ENCODE measurements at places on chromosomes 2 and 18. TPM values are rescaled to one million over a fixed set of nuclear protein-coding genes. Genes with fewer than 3 reads are reported as not detected.

ZAP70 gene
- polyA plus RNA-seq = 2.7 TPM

LPIN2 gene
- polyA plus RNA-seq = 43.4 TPM

OR6B2 gene
- polyA plus RNA-seq = not detected

RAD51AP2 gene
- 0.12 TPM for polyA plus RNA-seq

SOWAHC gene
- 15.8 TPM for polyA plus RNA-seq

PROKR1 gene
- polyA plus RNA-seq = 0.43 TPM

DNA sequence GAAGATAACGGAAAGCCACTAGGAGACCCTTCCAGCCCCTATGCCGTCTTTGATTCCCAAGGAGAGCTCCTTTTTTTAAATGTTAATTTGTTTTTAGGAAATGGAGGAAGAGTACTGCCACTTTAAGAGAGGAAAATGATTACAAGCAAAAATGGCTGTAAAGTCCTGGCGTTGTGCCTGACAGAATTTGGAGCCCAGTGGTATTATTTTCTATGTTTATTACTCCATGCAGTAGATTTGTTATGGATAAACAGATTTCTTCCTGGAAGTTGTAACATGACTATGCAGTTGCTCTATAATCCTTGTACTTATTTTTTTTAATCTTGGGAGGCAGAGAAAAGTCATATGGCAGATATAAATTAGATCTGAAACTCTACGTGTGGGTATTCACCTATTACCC is 141.3 kb downstream of the GBX2 start:
- DNase-seq = peak; percentile 38

- DNase-seq = no peak
Measured at GRCh38 chr2:238580486-238580885, 153.8 kb downstream of the ASB1 start.

- no peak for DNase-seq
Measured at GRCh38 chr18:76482971-76483691, 11.9 kb downstream of the ZNF516 start.

SGPP2 gene
- polyA plus RNA-seq = 17.9 TPM

DNA sequence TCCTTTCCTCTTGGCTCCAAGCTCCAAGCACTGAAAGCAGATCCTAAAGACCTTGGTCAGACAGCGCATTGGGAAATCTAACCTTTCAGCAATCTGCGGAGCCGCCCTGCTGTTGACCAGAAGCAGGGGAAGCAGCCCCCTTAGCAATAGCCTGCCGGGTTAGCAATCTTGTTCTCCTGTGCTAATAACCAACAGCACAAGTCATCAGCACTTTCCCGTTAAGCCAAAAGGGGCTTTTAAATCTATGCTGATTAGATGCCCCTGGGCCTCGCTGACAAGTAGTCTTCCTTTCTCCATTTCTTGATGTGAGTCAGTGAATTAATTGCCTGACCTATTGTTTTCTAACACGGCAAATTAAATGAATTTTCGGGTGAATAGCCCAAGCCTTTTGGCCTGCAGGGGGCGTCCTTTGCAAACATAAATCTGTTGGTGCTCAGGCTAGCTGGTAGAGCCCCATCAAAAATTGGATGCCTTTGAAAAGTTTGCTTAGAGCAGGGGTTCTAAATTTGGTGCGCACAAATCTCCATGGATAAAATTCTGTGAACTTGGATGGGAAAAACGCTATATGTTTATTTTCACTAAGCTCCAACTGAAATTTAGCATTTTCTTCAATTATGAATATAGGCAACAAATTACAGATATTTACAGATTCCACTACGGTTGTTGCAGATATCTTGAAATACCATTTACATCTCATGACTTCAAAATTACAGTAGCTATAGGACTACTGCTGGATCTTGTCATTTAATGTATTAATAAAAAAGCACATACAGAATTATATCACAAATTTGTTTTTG is 24.6 kb downstream of the MAIP1 start:
- peak; percentile 76 for DNase-seq

- no peak for DNase-seq
Measured at GRCh38 chr2:200929334-200930249, 33.9 kb downstream of the ORC2 start.

- no peak for DNase-seq
Measured at GRCh38 chr2:129922571-129923264, 56.7 kb upstream of the RAB6C start.

DNA sequence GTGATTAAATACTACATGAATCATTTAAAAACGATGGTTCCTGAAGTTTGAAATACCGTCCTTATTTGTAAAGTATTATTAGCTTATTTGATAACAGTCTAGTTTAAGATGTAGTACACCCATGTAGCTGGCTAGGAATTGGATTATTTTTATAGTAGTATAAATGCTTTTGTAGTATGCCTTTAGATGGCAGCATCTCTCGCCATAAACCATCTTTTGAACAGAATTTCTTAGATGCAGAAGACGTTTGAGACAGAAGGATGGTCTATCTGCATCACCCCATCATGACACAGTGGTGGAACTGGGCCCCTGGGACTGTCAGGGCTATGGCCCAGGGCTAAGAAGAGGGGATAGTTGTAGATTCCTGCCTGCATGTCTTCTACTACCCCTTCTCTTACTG is 152.7 kb downstream of the WDSUB1 start:
- no peak for DNase-seq

CFAP65 gene
- polyA plus RNA-seq = 0.07 TPM

DNA sequence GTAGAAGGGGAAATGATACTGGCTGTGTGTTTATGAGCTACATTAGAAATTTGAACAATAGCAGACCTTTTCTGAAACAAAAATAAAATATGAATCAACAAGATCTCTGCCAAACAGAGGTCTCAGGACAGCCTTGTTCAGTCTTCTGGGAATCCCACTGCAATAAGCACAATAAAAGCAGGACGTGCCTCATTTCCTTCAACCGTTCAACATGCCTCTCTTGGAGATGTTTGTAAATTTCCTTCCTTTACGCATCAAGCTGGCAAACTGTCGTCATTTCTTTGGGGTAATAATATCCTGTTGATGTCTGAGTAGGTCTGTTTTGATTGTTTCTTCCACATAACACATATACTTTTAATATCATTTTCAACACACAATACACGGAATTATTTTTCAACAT is 77.2 kb downstream of the TCF4 start:
- DNase-seq = peak; percentile 43

- DNase-seq = no peak
Measured at GRCh38 chr2:132038179-132038882, 123.4 kb downstream of the ANKRD30BL start.

GCG gene
- not detected for polyA plus RNA-seq

DNA sequence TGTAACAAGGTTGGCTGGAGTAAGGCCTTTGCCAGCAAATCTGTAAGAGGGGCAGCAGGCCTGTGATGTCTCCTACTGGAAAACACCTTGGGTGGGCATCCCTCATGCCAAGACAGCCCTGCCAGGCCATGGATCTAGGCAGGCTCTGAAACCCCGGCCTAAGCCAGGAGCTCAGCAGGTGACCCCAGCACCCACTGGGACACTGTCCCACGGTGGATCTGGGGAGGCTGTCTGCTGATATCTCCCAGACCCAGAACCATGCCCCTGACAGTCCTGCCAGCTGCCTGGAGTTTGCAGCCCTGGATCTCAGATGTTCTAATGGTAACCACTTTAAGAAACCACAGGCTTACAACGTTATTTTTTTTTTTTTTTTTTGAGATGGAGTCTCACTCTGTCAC is 117.7 kb downstream of the ZNF516 start:
- no peak for DNase-seq

- no peak for DNase-seq
Measured at GRCh38 chr2:123540291-123540690, 484.8 kb upstream of the CNTNAP5 start.

GRCh38 chr2:56801770-56802169 is 618.0 kb downstream of the CCDC85A start:
- no peak for DNase-seq

DNA sequence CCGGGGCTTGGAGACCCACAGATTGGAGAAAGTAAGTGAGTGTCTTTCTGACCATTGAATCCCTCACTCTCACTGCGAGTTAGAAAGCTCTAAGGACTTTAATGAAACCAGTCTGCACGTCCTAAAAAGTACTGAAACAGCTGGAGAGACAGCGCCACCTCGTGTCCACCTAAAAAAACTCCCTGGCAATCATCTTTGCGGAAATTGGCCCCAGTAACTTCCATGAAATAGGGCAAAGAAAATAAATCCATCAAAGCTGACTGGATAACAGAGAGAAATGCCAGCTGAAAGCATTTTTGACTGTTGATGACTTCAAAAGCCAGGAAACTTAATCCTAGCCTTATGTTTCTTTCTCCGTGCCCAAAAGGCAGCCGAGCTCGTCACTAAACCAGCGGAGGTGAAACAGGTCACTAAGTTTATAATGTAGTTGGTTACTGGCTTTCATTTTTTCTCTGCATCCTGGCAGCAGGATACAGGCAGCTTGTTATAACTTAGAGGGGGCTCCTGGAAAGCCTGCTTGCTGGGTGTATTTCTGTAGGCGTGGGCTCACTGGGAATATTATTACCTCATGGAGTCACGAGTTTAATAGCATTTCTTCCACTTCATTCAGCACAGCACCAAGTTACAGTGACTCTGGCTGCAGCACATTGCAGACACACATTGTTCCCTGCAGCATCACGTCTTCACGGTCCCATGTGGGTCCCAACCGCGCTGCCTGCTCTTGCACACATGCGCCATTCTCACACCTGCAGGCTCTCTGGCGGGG is 266.5 kb downstream of the HRH4 start:
- DNase-seq = peak; percentile 83

GRCh38 chr2:222813177-222813843 is 47.5 kb upstream of the ACSL3 start:
- DNase-seq = no peak

RGPD4 gene
- not detected for polyA plus RNA-seq

- DNase-seq = no peak
Measured at GRCh38 chr2:51918113-51918512, 886.2 kb upstream of the NRXN1 start.

CCDC74A gene
- 20.2 TPM for polyA plus RNA-seq

CCDC85A gene
- 2.3 TPM for polyA plus RNA-seq

ANKRD62 gene
- polyA plus RNA-seq = 0.07 TPM

DNA sequence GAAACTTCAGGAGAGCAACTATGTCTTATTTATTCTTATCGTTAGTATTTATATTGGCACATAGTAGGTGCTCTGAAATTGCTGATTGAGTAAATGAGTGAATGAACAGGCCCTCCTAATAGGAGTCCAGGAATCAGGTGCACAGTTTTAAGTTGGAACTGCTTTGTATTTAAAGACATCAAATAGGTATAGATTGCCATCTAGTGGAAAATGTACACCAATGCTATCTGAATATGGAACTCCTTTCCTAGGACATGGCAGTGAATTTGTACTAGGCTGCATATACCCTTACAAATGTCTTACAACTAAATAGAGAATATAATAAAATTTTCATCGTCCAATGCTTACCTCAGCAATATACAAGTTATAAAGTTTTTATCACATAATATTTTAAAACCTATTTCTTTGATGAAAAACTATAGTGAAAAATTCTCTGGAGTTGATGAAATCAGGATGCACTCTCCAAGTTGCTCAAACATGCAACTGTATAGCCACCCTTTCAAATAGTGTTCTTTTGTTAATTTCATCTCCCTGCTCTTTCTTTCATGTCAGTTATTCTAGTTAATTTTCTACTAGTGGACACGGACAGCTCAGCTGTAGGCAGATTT is 318.9 kb upstream of the SYT4 start:
- DNase-seq = peak; percentile 28

GRCh38 chr2:216300906-216301305 is 71.4 kb downstream of the MARCHF4 start:
- DNase-seq = no peak

DNA sequence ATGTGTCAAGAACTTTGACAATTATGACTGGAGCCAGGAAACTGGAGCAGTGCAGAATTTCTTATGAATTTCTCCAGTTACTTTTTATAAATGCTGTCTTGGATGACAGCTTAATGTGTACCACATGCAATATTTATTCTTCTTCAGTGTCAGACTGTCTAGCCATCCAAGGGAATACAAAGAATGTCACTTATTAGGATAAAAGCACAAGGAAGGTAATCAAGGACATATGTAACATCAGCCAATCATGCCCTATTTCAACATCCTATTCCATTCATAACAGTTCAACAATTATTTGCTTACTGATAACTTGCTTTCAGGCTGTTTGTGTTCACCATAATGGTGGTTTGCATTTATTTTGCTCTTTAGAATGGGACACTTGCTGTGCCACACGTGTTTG is 139.8 kb downstream of the OLA1 start:
- no peak for DNase-seq

CDH2 gene
- 83.8 TPM for polyA plus RNA-seq

- DNase-seq = no peak
Measured at GRCh38 chr2:96816836-96817702, 1.0 kb downstream of the CNNM3 start.

DNA sequence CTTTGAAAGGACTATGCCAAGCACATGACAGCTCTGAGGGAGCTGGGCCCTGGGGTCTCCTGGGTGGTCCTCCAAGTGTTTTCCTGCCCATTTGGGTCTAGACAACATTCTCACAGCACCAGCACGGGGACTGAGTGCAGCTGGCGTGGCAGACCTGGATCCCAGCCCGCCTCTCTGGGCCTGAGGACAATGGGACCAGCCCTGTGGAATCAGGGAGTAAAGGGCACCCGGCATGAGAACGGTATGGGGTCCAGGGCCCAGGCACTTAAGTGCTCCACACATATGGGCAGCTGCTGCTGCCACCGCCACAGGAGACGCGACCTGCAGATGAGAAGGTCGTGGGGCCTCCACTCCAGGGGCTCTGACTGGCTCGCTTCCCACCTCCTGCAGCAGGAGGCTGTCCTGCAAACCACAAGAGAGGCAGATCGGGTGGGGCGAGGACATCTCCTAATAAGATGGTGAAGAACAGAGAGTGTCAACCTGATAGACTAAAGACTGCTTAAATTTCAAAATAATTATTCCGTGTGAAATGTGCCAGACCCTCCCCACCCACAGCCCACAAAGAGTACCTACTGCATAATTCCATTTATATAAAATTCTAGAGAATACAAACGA is 46.3 kb downstream of the FAM178B start:
- DNase-seq = no peak

STAT4 gene
- polyA plus RNA-seq = 7.3 TPM

CLASP1 gene
- 48.3 TPM for polyA plus RNA-seq

- DNase-seq = no peak
Measured at GRCh38 chr2:3291750-3292149, 85.9 kb downstream of the EIPR1 start.

KIF1A gene
- polyA plus RNA-seq = 17.8 TPM

GRCh38 chr2:233503947-233504637 is 62.5 kb downstream of the USP40 start:
- no peak for DNase-seq

PIEZO2 gene
- 18.2 TPM for polyA plus RNA-seq

PASK gene
- 15.1 TPM for polyA plus RNA-seq

- no peak for DNase-seq
Measured at GRCh38 chr2:162915858-162916257, 77.3 kb upstream of the KCNH7 start.

Measured in renal pelvis (tissue), 12 donors.